ENCODE measurements at places on chromosomes 16 and 17.
A peak's percentile ranks its signal among the peaks of the same experiment; 100 is the strongest.

DNA sequence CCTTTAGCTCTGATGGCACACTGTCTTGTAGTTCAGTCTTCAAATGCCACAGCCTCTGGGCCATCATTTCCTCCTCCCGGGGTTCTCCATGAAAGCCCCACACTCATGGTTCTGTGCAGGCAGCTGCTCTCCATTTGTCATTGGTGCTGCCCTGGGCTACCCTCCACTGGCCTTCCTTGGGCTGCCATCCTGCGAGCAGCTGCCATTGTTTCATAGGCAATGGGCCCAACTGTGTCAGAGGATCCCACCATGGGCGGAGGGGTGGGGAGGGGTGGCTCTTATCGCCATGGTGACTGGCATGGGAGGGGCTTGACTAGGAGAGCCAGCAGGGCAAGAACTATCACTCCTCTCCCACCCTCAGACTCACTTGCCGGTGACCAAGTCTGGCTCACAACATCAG, 38.6 kb upstream of the BRD7 start:
- DNase-seq, result no peak

GRCh38 chr17:39197380-39198185, at the start of gene CACNB1:
CACNB1 (minus strand) TSS chr17:39197669; CDS start chr17:39197495, 174 bp downstream.
- peak; percentile 90 for DNase-seq

GRCh38 chr16:57527610-57528360, 8.6 kb downstream of the CCDC102A start:
- peak; percentile 33 for DNase-seq

- DNase-seq, result no peak
Measured at GRCh38 chr17:41544491-41544892, 16.4 kb upstream of the KRT19 start.

- DNase-seq, result no peak
Measured at GRCh38 chr17:68684949-68685357, 83.8 kb upstream of the FAM20A start.

GRCh38 chr17:77872714-77873499, 85.6 kb upstream of the TNRC6C start:
- DNase-seq, result peak; percentile 37

GRCh38 chr16:66947302-66948065, 12.2 kb downstream of the CES2 start:
- DNase-seq, result no peak

DNA sequence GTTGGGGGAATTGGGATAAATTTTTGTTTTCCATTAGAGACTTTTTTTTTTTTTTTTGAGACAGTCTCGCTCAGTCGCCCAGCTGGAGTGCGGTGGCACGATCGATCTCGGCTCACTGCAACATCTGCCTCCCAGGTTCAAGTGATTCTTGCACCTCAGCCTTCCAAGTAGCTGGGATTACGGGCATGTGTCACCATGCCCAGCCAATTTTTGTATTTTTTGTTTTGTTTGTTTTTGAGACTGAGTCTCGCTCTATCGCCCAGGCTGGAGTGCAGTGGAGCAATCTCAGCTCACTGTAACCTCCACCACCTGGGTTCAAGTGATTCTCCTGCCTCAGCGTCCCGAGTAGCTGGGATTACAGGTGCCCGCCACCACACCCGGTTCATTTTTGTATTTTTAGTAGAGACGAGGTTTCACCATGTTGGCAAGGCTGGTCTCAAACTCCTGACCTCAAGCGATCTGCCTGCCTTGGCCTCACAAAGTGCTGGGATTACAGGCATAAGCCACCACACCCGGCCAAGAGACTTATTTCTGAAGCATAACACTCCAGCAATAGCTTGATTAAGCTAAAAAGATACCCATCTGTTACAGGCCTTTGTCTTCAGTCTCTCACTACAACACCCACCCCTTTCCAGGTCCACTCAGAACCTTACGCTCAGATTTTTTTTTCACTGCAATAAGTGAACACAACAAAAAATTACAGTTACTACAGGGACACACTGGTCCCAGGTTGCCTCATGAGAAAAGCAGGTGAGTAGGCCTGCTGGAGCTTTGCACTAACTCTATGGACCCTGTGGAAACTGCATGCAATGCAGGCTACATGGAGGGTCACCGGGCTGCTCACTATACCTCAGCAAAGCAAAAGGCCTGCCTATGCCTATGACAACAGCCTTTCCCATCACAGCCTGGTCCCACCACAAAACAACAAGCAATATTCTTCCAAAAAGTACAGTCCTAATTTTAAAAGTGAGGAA, 34.6 kb downstream of the KANSL1 start:
- DNase-seq, result no peak

DNA sequence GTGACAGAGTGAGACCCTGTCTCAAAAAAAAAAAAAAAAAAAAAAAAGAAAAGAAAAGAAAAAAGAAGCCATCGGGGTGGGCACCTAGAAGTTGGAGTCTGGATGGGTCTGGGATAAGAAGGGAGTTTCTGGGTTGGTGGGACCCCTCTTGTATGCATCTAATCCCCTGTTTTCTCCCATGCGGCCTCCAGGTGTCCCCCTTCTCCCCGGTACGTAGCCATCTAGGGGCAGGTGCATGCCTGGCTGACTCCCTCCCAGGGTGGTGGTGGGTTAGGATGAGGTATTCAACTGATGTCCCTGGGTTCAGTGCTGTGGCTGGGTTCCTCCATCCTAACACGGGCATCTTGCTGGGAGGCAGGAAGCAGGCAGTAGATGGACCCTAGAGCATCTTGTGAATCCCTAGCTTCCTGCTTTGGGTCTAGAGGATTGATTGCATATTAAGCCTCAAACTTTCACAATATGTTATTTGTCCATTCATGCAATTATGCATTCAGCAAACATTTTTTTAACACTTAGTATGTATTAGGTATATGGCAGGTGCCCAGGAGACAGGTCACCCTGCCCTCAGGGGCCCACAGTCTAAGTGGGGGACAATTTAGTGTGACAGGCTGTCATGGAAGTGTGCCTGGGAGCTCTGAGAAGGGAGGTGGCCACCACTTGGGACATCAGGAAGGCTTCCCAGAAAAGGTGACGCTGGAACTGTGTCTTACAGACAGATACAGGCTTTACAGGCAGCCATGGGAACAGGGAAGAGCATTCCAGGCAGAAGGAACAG, 13.1 kb downstream of the FMNL1 start:
- DNase-seq, result no peak

DNA sequence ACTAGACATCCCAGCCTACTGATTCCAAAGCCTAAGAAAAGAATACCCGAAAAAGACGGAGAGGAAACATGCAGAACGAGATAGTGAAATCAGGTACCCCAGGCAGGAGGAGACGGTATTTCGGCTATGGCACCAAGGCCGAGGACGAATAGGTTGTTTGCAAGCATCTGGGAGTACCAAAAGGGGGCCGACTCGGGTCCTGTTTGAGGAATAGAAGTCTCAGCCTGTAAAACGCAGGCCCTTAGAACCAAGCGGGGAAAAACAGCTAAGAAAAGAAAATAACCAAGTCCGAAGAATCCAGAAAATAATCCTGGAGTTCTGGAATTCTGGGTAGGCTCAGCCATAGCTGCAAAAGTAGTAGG, 537 bp downstream of the SLC35B1 start:
- DNase-seq, result no peak

DNA sequence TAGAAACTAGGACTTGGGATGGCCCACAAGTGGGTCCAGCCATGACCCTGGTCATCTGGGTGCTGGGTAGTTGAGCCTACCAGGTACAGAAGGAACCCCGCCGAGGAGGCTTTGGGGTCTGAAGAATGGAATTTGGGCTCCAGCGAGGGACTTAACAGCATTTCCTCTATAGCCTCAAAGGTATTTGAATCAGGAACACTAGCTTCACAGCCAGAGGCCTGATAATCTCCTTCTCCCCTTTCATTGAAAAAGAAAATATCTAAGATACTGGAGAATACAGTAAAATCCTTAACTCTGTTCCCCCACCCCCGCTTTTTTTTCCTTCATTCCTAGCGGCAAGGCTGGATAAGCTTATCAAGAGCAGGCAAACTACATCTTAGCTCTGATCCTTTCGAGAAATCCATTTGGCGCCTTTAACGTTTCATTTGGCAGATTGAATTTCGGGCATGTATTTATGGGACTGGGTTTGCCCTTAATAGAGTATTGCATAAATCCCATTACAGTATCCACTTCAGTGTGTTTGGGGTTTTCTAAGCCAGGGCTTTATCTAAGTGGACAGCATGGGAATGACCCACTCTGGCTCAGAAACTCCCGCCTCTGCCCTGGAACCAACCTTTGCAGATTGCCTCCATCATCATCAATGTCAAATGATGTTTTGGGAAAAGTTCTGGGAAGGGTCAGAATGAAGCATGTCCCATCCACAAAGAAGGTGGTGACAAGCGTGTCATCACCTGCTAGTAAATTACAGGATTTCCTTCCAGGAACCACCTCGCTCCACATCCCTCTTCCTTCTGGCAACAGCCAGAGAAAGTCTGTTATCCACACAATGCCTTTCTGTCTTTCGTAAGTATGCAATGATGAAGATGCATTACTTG, 36.9 kb downstream of the XYLT1 start:
- DNase-seq, result no peak

GRCh38 chr16:68429076-68429854, 19.0 kb downstream of the SMPD3 start:
- DNase-seq, result no peak

DNA sequence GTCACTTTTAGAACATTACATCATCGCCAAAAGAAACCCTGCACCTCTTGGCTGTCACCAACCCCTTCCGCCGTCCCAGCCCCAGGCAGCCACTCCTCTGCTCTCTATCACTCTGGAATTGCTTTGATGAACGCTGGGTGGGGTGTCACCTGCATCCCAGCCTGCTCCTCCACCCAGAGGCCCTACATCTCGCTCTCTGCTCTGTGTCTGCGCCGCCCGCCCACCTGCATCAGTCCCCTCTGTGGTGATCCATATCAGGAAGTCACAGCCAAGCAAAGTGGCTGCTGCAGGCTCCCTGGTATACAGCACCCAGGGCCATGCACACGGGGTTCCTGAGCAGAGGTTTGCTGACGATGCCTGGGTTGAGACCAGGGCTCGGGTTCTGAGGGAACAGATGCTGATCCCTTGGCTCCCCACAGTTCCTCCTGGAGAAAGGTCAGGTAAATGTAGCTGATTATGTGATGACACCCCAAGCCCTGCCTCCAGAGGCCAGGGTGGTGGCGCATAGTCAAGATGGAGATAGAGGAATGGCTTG, 30.8 kb downstream of the MPRIP start:
- peak; percentile 40 for DNase-seq

DNA sequence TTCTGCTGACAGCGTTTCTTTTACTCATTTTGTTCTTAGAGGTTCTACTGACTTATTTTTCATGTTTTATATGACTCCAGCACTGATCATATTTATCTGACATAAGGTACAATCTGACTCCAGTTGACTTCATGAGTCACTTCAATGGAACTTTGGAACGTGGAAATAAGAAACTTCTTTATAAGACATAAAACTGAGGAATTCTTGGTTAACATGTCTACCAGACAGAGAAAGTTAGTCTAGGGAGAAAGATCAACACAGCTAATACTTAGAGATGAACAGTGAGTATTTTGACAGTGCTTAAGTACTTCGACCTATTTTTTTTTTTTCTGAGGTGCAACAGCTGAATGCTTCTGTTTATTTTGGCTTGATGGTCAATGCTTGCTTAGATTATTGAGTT, 679.5 kb downstream of the KCNJ2 start:
- no peak for DNase-seq

- peak; percentile 89 for DNase-seq
Measured at GRCh38 chr17:35119370-35120165, at the start of gene RAD51D. RAD51D (minus strand) TSS chr17:35119860; CDS start chr17:35119613, 247 bp downstream.

DNA sequence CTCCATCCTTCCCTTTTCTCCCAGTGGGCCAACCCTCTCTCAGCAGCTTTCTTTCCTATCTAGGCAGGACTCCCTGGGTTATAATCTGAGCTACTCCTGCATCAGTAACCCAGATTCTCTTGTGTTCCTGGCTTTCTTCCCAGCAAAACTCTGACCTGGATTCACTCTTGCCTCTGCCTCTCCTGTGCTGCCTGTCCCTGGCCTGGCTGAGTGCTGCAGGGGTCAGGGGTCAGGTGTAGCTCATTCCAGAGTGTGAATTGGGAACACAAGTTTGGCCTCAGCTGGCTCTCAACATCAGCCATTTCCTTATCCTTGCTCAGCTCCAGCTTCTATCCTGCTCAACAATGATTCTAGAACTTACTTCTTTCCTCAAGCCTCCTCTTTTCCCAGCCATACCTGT, 2.5 kb upstream of the ST6GALNAC2 start:
- peak; percentile 27 for DNase-seq

- DNase-seq, result no peak
Measured at GRCh38 chr17:11105141-11105540, 135.9 kb upstream of the SHISA6 start.

GRCh38 chr17:65529761-65530522, 31.5 kb downstream of the AXIN2 start:
- no peak for DNase-seq

- DNase-seq, result no peak
Measured at GRCh38 chr16:27220527-27220926, 17.2 kb downstream of the KDM8 start.

DNA sequence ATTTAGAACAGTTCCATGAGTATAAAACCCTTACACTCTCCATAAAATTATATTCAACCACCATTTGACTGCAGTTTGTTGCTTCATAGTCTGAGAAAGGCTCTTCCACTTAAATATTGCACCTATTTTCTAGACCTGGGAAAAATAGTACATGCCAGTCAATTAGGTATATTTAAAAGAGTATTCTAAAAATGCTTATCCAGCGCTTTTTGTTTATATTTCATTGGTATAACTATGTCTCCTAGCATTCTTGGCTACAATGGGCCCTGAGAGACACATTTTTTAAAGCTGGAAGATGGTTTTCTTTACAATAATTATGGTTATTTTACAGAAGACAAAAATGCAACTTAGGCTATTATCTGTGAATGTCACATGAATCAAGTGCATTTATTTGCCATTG, 439.4 kb downstream of the KCNJ18 start:
- no peak for DNase-seq

DNA sequence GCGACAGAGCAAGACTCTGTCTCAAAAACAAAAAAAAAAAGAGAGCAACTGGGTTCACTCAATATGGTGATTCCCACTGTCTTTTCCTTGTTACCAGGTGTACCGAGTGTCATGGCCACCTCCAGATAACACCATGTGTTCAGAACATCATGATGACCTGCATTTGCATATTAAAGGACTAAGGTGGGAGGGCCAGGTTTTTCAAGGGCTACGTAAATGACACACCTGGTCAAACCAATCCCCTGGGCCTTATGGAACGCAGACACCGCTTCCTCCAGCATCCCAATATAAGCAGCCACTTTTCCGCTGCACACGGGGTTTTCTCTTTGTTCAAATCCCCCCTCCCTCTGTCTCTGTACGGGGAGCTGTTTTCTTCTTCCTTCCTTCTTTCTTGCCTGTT, 29.3 kb downstream of the WSCD1 start:
- peak; percentile 5 for DNase-seq
